ENCODE measurements at places on chromosomes 5 and 9.

DNA sequence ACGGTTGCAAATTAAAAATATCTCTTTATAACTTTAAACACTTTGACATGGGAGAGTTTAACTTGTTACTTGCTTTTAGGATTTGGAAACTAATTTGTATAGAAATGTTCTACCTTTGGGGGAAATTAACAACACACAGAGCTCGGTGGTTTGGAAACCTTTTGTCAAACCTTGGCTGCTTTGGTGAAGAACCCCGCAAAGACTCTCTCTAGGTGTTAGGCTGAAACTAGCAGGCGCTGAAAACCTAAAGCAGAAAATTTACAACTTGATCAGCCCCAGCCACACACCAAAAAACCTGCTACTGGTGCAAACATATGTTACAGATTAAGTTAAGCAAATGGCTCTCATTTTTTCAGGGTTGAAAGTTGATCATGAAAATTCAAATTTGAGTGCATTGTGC, 25.8 kb downstream of the NR2F1 start:
- no peak for DNase-seq

- DNase-seq: peak; percentile 43
These were observed 10.9 kb downstream of the PTCH1 start for GRCh38 chr9:95505717-95506427.

DNA sequence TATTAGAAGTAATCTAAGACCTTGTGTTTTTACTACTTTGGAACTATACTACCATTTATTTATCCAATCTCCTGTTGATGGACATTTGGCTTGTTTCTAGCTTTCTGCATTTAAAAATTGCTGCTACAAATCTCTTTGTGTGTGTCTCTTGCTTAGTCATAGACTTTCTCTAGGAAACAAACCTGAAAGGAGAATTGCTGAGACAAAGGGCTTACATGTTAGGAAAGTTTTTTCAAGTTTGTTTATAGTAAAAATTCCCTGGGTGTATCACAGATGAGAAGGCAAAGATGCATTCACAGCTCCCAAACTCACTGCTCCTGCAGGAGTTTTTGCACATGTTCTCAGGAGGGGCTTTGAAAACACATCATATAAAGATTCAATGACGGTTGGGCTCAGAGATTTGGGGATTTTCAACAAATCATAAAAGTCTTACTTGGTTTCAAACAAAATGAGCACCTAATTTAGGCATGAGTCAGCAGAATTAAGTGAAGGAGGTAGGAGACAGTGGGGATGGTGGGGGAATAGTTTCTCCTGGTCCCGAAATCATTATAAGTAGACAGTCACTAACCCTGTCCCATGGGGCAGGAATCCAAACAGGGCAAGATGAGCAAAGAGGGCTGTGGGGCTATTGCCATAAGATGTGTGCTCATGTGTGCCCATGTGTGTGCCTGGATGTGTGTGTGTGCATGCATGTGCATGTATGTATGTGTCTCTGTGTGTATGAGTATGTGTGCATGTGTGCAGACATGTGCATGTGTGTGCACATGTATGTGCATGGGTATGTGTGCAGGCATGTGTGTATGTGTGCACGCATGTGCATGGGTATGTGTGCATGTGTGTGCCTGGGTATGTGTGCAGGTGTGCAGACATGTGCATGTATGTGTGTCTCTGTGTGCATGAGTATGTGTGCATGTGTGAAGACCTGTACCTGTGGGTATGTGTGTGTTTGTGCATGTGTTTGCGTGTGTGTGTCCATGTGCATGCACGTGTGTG, 43.4 kb upstream of the S1PR3 start:
- DNase-seq: no peak

- DNase-seq: no peak
These were observed 192.6 kb upstream of the PRDM9 start for GRCh38 chr5:23314827-23315226.

GRCh38 chr9:109297899-109298298, 23.0 kb downstream of the EPB41L4B start:
- peak; percentile 23 for DNase-seq

- no peak for DNase-seq
These were observed 90.6 kb upstream of the SAP30L start for GRCh38 chr5:154355129-154355611.

DNA sequence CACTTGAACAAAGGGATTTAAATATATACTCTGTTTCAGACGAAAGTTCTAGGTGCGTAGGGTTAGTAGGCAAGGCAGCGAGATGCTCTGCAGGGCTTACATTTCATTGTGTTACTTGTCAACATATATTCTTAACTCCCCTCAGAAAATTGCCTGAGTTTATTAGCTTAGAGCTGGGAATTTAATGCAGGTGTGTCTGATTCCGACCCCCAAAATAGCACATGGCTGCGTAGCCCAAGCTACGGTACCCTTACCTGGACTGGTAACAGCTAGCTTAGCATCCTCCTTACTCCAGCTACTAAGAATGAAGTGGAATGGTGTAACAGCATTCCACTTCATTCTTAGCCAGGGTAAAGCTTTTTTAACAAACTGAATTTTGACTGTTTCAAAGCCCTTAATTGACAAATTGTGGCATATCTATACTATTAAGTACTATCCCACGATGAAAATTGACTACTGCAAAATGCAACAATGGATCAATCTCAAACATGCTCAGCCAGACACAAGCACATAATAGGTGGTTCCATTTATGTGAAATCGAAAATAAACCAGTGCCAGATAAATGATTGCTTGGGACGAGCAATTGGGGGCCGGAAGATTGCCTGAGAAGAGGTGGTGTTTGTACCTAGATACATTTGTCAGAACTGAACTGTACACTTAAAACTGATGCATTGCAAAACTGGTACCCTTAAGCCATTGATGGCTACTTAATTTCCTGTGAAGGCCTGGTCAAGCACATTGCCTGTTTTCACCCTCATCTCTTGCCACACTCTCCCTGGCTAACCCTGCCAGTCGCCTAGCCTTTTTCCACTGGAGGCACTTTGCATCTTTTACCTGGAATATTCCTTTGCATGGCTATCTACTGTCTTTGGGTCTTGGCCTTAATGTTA, 3.0 kb upstream of the FGF18 start:
- no peak for DNase-seq

DNA sequence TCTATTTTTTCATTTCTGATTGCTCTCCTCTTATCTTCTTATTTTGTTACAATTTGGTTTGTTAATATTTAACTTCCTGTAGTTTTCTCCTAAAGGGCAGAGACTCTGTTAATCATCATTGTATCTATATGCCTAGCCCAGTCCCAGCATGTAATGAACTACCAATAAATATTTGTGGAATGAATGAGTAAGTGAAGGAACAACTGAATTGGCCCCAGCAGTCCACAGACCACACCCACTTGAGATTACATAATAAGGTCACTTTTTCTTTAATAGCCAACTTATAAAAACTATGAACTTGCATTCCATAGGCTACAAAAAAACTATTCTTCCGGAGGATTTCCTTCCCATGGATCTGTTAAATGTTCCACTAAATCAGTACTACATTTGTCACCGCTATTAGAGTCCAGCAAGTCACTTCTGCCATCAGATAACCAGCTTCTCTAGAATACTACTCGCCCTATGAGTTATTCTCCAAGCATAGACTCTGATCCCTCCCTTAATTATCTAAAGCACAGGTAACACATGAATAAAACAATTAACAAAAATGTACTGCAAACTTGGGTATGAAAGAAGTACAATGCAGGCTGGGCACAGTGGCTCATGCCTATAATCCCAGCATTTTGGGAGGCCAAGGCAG, 27.5 kb upstream of the TNPO1 start:
- no peak for DNase-seq
